ENCODE measurements at places on chromosomes 7 and 10. TPM values are rescaled to one million over a fixed set of nuclear protein-coding genes. Genes with fewer than 3 reads are reported as not detected.
A peak's percentile ranks its signal among the peaks of the same experiment; 100 is the strongest.

The RTKN2 gene
- total RNA-seq = 1.2 TPM

DNA sequence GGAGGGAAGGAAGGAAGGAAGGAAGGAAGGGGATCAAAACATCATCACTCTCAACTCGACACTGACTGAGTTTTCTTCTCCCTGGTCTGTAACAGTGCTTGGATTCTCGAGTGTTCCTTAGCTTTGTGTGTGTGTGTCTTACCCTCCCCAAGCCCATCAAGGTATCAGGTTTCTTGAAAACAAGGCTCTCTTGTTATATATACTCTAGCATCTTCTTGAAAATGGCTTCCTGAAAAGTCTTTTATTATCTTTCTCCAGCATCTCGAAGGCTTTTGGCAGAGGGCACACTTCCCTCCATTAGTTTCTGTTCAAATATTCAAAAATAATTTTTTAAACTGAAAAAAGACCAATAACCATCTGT lies 13.4 kb downstream of the SERPINE1 start:
- H3K4me1 ChIP-seq = no peaks in the 10 kb centered on the region
- H3K27ac ChIP-seq = no peak overlapping the region
- no peaks in the 10 kb centered on the region for H3K36me3 ChIP-seq
- H3K4me3 ChIP-seq = no peak overlapping the region

- H3K36me3 ChIP-seq = no peaks in the 10 kb centered on the region
- peak; percentile 12 for DNase-seq
- no peak overlapping the region for H3K4me3 ChIP-seq
- no peaks in the 10 kb centered on the region for H3K4me1 ChIP-seq
- H3K27ac ChIP-seq = no peak overlapping the region
- H3K27me3 ChIP-seq = no peaks in the 10 kb centered on the region
Measured at GRCh38 chr10:131431533-131431932, 120.0 kb upstream of the TCERG1L start.

DNA sequence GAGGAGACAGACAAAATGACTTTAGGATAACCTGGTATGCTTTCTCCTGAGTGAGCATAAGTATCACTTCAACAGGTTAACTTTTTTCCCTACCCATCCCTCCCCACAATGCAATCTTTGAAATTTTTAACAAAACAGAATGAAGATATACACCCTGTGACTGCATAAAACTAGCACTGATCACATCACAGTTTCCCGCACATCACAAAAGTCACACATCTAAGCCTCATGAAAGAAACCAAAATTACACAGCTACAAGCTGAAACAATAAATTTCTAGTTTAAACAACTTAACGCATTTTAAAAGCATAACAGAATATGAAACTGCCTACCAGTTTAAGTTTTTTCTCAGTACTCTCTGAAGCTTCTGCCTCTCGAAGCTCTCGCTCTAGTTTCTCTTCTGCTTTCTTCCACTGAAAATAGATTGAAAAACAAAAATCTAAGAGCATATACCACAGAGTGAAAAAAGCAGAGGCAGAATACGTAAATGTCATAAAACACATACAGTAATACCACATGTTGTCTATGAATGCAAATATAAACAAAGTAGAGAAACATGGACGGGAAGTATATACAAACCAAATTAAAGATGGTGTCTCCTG lies 18.1 kb downstream of the NOC3L start:
- peaks cover 12% of the 10 kb centered on the region for H3K36me3 ChIP-seq
- no peak overlapping the region for H3K4me3 ChIP-seq
- H3K4me1 ChIP-seq = no peaks in the 10 kb centered on the region
- no peaks in the 10 kb centered on the region for H3K27me3 ChIP-seq
- DNase-seq = no peak
- H3K27ac ChIP-seq = no peak overlapping the region

GRCh38 chr7:123608991-123609882 lies 7.6 kb downstream of the ASB15 start:
- no peaks in the 10 kb centered on the region for H3K27me3 ChIP-seq
- H3K27ac ChIP-seq = no peak overlapping the region
- H3K4me3 ChIP-seq = no peak overlapping the region

DNA sequence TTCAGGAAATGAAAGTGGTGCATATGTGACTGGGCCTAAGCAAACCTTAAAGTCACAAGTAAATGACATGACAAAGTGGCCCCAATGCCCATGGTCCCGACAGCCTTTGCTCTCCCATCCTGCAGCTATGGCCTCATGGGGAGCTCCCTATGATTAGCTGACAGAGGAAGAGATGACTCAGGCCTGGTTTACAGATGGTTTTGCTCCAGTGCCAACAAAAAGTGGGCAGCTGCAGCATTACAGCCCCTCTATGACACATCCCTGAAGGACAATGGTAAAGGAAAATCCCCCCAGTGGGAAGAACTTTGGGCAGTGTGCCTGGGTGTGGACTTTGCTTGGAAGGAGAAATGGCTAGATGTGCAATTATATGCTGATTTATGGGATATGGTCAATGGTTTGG lies 105.1 kb upstream of the ADCY1 start:
- H3K4me3 ChIP-seq = no peak overlapping the region
- no peaks in the 10 kb centered on the region for H3K4me1 ChIP-seq
- DNase-seq = no peak
- no peaks in the 10 kb centered on the region for H3K36me3 ChIP-seq
- H3K27ac ChIP-seq = no peak overlapping the region

- DNase-seq = no peak
- no peaks in the 10 kb centered on the region for H3K4me1 ChIP-seq
- no peak overlapping the region for H3K27ac ChIP-seq
- H3K36me3 ChIP-seq = no peaks in the 10 kb centered on the region
- H3K4me3 ChIP-seq = no peak overlapping the region
- no peaks in the 10 kb centered on the region for H3K27me3 ChIP-seq
Measured at GRCh38 chr10:47442351-47442750, 41.6 kb downstream of the ANXA8 start.

DNA sequence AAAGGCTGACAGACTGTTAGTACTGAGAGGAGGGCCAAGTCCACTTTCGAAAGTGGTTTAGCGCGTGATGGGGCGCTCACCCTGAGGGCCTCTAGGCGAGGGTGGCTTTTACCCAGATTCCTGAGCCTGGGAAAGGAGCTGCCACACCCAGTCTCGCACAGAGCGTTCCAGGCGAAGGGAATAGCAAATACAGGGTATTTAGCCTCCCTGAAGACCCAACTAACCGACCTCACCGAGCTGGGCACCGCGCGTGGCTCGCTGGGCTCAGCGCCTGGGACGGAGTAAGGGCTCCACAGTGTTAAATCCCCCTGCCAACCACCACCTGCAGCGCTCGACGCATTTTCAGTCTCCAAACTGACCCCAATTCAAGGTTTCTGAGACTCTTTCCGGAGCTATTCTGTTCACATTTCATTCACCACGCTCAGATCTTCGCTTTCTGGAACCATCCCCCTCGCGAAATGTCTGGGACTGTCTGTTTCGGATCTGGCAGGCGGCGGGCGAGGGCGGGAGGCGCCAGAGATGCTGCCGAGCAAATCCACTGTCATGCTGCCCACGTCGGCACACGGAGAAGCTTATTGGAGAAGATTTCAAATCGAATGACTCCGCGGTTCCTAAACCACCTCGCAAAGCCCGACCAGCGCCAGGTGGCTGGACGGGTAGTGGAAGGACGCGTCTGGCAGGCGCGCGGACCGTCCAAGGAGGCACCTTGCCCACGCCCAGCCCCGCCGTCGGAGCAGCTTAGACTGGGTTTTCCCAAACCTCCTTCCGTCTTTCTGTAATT lies 1.4 kb upstream of the OSBPL3 start:
- H3K4me1 ChIP-seq = peaks cover 16% of the 10 kb centered on the region
- peak overlapping the region; percentile 89 for H3K27ac ChIP-seq
- peak overlapping the region; percentile 16 for H3K4me3 ChIP-seq
- DNase-seq = peak; percentile 82
- H3K27me3 ChIP-seq = no peaks in the 10 kb centered on the region

DNA sequence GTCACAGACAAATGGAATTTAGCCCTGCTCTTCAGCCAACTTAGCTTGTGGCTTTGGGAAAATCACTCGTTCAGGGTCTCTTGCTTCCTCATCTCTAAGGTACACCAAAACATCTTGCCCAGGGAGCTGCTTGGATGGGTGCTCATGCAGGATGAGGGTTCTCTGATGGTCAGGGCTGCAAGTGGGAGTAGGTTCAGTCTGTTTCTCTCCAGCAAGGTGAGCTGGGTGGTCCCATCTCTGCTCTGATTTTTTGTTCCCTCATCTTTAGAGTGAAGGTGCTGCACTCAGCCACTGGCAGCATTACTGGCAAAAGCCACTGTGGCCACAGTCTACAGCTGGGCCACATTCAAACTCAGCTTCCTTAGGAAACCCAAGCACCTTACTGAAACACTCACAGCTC lies 149.9 kb upstream of the GPR26 start:
- H3K4me3 ChIP-seq = no peak overlapping the region
- H3K27me3 ChIP-seq = no peaks in the 10 kb centered on the region

DNA sequence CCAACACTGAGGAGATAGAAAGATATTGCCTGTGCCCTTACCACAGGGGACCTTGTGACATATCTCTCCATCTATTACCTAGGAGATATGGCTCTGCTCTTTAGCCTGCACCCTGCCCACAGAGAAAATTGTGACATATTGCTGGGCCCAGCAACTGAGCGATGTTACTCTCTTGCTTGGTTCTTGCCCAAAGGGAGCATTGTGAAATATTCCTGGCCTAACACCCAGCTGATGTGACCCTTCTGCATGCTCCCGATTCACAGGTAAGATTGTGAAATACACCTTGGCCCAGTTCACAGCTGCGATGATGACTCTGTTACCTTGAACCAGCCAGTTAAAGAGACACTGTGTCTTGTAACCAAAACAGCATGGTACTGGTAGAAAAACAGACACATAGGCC lies 37.2 kb upstream of the ZNF107 start:
- no peaks in the 10 kb centered on the region for H3K27me3 ChIP-seq
- no peak overlapping the region for H3K4me3 ChIP-seq
- DNase-seq = no peak
- H3K27ac ChIP-seq = no peak overlapping the region

- no peaks in the 10 kb centered on the region for H3K27me3 ChIP-seq
- H3K4me1 ChIP-seq = no peaks in the 10 kb centered on the region
- H3K4me3 ChIP-seq = no peak overlapping the region
- no peak for DNase-seq
- H3K36me3 ChIP-seq = no peaks in the 10 kb centered on the region
Measured at GRCh38 chr10:66910671-66911070, 15.2 kb upstream of the LRRTM3 start.

DNA sequence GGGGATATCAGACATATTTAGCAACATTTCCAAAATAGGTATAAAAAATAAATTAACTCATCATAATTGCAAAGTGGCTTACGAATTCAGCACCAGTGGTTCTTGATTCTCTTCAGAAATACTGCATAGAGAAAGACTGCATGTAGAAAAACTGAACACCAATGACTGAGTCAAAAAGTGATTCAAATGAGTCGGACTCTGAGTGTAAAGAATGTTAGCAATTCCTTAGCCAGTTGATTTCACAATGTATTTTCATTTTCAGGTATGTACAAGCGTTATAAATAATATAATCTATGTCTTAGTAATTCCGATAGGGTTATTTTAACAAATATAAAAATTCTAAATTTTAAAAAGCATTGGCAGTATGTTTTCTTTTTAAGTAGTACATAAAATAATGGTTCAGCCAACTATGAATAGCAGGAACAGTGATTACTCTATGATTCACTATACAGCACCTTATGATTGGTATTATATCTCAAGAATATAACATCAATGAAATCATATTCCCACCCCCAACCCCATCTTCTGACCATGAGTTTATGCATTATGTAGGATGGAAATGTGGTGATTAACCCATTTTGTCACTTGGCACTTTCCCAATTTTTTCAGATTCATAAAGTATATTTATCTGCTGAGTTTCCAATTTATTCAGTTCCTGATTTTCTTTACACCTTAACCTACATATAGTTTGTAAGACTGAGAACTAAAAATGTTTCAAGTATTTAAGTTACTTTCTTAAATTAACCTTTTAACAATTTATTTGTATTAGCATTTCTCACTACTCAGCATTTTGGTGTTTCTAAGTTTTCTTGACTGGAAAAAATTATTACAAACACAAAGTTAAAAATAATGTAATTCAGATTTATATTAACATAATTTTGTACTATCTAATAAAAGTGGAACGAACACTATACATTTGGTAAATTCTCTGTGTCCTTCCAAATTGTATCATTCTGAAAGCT lies 33.9 kb downstream of the DNAJC1 start:
- no peaks in the 10 kb centered on the region for H3K36me3 ChIP-seq
- no peaks in the 10 kb centered on the region for H3K27me3 ChIP-seq
- H3K4me3 ChIP-seq = no peak overlapping the region
- H3K27ac ChIP-seq = no peak overlapping the region

All from thyroid gland (tissue), 4 donors.